ENCODE measurements at places on chromosomes 5 and 9.

DNA sequence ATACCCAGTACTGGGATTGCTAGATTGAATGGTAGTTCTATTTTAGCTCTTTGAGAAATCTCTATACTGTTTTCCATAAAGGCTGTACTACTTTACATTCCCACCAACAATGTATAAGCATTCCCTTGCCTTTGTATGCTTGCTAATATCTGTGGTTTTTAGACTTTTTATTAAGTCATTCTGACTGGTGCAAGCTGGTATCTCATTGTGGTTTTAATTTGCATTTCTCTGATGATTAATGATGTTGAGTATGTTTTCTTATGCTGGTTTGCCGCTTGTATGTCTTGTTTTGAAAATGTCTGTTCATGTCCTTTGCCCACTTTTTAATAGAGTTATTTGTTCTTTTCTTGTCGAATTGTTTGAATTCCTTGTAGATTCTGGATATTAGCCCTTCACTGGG is 512.7 kb upstream of the PAPPA start:
- no peak for DNase-seq

DNA sequence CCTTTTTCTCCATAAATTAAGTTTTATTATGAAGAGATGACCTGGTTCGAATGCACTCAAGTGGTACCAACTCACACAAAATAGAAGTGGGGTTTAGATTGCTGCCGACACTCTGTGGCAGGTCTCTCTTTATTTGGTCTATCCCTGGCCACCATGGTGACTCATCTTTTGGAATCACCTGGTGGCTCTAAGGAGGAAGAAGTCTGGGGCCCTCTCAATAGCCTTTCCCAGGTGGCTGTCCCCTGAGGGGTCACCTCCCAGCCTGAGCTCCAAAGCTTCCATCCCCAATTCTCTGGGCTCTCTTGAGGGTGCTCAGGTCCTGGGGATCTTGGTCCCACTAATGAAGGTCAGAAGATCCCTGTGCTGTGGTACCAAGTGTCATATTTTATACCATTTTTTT is 136.8 kb downstream of the MVB12B start:
- no peak for DNase-seq

DNA sequence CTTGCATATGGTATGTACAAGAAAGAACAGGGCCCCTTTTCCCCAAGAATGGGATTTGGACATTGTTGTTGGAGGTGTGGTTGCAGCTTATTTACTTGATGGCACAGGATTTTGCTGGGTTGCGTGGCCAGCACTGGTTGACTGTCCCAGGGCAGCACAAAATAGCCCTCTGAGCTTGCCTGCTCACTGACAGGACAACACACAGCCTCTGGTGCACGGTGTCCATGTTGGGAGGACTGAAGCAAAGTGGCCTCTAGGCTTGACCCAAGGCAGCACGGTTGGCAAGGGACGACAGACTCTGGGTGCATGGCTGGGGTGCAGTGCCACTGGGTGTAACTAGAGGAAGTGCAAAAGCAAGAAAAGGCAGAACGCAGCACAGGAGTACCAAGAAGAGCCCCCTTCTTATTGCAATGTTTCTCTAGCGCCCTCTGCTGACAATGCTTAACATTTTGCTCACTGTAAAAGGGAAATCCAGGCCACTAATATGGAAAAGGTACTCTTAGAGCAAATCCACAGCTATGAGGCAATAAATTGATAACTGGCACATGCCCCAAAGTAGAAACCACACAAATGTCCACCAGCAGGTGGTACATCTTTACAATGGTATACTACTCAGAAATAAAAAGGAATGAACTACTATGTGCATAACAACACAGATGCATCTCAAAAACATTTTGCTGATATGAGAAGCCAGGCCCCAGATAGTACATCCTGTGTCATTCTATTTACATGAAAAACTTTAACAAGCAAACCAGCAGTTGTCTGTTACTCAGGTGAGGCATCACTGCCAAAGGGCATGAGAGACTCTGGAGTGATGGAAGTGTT is 47.4 kb upstream of the BARX1 start:
- DNase-seq, result no peak

DNA sequence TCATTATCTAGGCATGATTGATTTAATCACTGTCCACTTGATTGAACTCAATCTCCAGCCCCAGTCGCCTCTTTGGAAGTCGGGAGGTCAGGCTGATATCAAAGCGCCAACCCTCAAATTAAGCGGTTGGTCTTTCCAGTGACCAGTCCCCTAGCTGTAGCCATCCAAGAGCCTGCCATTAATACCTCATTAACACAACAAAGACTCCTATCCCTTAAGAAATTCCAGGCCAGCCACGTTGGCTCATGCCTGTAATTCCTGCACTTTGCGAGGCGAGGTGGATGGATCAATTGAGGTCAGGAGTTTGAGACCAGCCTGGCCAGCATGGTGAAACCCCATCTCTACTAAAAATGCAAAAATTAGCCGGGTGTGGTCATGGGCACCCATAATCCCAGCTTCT is 27.4 kb upstream of the GCNT1 start:
- DNase-seq, result no peak

DNA sequence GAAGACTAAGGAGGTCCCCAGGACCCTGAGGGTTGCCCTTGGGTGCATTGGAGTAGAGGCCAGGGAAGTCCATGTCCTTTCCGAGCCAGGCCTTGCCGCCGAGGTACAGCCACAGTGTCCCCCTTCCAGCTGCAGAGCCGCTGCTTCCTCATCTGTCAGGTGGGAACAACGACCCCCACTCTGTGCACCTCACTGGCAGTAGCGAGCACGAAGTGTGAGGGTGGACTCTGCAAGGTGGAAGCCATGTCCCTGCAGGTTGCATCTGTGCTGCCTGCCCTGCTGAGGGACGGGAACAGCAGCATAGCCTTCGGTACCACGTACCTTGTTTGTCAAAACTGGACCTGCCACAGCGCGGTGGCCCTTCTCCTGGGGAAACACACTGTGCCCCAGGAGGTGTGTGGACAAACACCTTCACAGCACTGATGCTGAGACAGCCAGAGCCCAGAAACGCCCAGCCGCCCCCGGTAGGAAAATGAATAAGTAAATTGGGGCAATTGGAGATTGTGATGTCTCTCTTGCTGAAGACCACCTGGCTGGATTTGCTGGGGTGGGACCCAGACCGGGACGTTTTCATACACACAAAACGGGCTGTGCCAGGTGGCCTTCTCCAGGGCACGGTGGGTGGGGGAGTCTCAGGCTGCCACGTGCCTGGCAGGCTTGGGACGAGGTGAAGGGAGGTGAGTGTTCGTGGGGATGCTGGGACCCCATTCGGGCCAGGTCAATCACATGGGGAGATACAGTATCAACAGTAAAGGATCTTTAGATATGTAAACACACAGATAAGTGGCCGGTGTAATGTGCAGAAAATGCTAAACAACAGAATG is 157.3 kb downstream of the RXRA start:
- no peak for DNase-seq

DNA sequence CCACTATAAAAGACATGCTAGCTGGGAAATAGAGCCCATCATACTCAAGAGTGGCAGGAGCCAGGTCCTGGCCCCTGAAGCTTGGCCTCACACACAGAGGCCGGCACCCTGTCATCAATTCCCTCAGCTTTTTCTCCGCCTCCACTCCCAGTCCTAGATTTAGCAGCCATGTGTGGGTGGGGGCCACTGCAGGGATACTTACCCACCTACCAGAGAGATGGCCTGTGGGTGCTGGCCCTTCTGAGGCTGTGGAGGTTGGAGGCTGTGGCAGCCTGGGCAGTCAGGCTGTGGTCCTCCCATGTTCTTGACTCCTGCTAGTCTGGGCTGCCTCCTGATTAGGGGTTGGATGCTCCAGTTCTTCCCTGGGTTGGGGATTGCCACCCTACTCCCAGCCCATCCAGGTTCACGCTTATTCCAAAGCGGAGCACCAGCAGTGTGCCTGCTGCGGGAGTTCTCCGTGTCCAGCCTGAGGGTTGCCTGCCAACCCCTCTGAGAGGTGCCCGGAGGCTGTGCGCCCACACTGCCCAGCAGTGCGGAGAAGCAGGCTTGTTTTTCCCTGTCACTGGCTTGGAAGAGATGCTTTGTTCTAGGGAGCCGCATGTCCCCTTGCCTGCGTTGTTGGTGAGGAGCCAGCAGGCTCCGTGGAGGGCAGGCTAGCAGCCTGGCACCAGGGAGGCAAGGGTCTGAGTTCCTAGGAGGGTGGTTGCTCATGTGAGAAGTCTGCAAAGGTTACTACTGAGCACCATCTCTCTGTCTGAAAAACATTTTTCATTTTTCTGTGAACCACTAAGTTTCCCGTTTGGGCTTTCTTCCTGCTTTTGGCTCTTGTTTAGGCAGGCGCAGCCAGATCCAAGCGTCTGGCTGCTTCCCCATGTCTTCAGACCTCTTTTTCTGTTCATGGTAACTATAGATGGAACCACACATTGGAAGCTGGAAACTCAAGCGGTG is 7.5 kb downstream of the SLC22A5 start:
- no peak for DNase-seq

DNA sequence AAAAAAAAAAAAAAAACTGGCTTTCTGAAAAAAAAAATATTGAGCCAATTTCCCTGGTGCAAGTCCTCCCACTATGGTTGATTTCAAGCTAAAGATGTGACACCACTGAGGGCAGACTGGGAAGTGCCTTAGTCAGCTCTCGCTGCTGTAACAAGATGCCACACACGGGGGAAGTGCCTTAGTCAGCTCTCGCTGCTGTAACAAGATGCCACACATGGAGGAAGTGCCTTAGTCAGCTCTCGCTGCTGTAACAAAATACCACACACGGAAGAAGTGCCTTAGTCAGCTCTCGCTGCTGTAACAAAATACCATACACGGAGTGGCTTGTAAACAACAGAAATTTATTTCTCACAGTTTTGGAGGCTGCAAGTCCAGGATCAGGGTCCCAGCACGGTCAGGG is 23.4 kb downstream of the BTNL9 start:
- no peak for DNase-seq

DNA sequence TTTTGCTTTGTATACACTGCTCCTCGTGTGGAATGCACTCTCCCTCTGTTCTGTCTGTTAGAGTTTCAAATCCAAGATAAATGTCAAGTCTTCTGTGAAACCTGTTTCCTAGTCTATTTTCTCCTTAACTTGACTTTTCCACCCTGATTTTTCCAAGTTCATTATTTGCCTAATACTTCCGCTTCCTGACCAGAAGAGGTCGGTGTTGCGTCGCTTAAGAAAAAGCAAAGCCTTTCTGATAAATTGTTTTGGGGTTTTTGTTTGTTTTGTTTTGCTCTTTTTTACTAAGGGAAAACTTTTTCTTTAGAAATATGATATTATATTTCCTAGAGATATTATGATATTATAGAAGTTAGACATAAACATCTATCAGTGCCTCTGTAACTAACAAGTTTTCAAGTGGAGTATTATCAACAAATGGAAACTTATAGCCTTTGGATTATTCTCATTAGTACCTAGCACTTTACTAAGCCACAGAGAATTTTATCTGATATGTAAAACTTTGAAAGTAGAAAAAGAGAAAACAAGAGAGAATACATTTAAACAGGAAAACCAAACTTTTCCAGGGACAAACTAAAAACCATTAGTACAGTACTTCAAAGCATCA is 55.8 kb downstream of the PHAX start:
- DNase-seq, result no peak

GRCh38 chr5:172941067-172941516 is 18.1 kb upstream of the RPL26L1 start:
- no peak for DNase-seq

GRCh38 chr5:76038212-76038611 is 45.0 kb upstream of the SV2C start:
- DNase-seq, result no peak

DNA sequence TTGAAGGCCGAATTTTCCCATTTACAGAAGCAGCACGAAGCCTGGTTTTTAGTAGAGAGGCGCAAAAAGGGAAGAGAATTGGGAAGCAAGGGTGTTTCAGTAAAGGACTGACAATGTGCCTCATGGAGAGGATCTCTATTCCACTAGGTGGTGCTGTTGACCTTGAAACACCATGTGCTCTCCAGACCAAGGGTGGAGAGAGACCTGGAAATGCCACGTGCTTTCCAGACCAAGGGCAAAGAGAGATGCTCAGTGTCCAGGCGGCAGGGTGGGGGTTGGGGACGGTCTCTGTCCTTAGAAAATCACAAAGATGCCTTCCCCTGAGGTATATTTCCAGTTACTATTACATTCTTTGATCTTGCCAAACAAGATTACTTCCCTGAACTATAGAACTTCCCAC is 425.3 kb downstream of the CSNK1G3 start:
- no peak for DNase-seq

DNA sequence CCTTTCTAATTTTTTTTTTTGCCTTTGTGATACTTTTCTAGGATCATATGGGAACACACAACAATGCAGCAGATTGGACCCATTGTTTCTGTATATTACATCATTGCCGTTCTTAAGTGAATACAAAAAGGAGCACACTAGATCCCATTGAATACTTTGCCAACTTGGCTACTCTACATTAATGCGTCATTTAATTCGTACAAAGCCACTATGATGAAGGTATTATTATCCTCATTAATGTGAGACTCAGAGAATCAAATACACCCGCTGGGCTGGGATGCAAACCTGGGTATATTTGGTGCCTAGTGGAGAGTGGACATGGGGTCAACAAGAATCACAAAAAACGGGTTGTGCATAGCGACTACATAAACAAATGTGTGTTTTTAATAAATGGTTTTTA is 31.9 kb downstream of the OR2K2 start:
- no peak for DNase-seq

GRCh38 chr5:523441-524222 is 617 bp downstream of the SLC9A3 start:
- DNase-seq, result no peak

- no peak for DNase-seq
Observed at GRCh38 chr5:68012429-68012828, 203.1 kb upstream of the PIK3R1 start.

- DNase-seq, result no peak
Observed at GRCh38 chr9:91089405-91090129, 272.2 kb downstream of the AUH start.

GRCh38 chr5:55620009-55620765 is 85.4 kb upstream of the PLPP1 start:
- no peak for DNase-seq

- DNase-seq, result no peak
Observed at GRCh38 chr9:33198165-33198564, 31.0 kb upstream of the B4GALT1 start.
